ENCODE measurements at places on chromosomes 1 and 21.

DNA sequence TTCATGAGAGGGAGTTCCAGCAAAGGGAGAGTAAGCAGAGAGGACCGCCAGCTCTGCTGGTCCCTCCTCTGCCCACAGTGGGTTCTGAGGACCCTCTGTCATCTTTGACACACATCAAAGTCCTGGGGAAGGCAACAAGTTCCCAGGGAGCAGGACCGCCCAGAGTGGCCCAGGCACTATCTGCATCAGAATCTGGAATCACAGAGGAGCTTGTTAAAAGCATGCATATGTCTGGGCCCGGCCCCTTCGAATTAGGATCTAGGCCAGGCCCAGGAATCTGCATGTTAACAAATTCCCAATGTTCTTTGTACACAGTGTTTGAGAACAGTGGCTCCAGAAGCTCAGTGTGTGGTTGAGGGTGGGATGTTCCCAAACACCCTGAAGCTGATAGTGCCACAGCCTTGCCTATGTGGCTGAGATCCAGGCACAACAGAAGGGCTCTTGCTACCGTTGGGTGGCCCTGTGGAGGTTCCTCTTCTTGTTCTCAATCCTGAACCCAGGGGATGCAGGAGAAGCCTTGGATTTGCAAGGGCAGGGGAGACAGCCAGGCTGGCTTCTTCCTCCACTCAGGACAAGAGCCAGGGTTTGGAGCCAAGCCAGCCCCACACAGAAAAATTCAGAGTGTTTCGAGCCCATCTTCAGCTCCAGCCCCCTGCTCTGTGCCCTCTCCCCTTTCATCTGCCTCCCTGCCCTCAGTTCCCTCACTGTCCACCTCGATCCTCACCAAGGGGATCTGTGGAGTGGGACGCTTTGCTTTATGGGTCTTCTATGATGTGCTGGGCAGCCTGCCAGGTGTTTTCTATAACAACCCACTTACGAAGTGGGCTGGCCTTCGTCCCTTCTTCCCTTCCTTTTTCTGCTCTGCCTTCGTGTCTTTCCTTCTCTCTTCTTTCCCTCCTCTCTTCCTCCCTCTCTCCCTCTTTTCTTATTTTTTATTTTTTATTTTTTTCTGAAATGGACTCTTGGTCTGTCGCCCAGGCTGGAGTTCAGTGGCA, 129.0 kb upstream of the TMPRSS2 start:
- DNase-seq = no peak

DNA sequence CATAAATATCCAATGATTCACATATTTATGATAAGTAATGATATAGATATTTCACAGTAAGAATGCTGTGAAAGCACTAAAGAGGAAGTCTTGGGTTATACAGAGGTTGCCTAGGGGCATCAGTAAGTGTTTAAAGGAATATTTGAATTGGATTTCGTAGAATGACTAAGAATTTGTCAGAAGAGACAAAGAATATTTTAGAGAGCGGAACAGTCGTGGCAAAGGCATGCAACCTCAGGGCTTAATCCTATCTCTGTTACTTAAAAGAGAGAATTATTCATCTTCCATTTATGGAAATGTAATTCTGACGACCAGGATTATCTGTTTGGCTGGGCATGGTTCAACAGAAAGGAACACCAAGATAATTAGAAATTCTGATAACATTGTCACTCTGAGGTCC, 171.9 kb upstream of the NR5A2 start:
- no peak for DNase-seq

DNA sequence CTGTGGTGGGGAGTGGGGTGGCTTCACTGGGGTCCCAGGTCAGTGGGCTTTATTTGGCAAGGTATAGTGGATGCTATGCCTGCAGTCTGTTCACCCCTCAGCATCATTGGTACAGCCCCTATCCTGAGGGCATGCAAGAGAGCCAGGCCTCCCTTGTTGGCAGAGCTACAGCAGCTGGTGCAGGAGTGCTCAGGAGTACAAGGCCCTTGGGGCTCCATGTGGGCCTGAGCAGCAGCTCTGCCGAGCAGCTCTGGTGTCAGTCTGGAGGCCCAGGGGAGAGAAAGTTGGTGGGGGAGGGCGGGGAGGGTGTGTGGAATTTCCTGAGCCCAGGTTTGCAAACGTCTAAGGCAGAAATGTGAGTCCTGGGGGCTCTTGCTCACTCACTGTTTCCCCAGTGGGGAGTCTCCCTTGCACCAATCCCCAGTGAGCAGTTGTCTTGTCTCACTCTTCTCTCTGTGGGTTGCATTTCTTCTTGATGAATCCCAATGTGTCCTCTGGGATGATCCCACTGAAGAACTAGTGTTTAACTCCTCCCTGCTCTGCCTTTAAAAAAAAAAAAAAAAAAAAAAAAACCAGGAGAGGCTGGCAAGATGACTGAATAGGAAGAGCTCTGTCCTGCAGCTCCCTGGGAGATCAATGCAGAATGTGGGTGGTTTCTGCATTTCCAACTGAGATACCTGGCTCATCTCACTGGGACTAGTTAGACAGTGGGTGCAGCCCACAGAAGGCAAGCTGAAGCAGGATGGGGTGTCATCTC, 39.5 kb upstream of the CYP4X1 start:
- DNase-seq = no peak

DNA sequence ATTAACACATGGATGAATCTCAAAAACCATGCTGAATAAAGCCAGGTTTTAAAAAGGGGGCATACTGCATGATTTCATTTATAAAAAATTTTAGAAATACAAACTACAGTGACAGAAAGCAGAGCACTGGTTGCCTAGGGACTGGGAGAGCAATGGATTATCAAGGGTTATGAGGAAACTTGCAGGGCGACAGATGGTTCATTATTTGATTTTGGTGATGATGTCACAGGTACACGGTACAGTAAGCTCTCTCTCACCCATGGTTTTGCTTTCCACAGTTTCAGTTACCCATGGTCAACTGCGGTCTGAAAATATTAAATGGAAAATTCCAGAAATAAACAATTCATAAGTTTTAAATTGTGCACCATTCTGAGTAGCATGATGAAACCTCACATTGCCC, 14.1 kb downstream of the VAMP4 start:
- no peak for DNase-seq

DNA sequence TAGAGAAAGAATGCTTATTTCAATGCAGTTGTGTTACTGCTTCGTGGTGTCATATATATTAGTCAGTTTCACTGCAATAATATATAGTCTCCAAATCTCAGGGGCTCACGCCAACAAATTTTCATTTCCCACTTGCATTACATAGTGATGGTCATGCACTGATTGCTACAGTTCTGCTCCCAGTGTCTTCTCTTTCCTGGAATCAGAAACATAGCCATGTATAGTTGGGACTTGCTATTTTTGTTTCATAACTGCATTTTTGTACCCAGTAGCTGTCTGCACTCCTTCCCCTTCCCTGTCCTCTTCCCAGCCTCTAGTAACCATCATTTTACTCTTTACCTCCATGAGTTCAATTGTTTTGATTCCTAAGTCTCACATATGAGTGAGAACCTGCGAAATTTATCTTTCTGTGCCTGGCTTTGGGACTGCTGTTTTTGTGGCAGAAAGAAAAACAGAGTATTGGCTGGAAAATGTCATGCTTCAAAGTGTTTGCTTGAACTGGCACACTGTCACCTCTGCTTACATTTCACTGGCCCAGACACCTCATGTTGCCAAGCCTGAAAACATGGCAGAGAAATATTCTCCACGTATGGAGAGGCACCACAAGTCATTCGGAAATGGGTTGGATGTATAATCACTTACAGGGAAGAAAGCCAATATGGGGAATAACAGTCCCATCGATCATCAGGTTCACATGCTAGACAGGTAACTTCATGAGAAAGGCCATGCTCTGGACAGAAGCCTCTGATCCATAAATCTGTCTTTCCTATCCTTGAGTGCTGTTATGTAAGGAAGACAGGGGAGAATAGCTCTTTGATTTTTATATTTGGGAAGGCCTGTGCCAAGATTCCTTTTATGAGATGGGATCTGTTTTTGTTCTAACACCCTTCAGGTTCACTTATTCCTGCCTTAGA, 60.4 kb upstream of the BACH1 start:
- DNase-seq = no peak

GRCh38 chr1:9129266-9130041, 552 bp upstream of the GPR157 start:
- DNase-seq = peak; percentile 69

DNA sequence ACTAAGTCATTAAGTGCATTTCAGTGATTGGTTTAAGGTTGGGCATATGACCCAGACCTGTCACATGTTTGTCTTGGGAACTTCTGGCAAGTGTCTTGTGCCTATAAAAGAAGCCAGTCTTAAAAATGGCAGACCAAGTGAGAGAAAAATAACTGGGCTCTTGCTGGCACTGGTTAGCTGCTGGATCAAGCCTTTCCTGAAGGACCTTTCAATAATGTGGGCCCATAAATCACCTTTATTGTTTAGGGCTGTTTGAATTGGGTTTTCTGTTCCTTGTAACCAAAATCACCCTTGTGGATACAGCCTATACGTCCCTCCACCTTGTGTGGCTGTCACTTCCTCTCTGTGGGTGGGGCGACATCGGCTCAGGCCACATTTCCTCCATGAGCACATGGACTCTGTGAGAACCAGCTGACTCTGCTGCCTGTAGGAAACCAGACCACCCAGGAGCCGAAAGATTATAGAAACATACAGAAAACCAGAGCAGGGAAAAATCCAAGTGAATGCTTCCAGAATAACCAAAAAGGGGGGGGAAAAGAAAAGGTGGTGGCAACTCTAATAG, 25.6 kb upstream of the WNT4 start:
- DNase-seq = no peak

DNA sequence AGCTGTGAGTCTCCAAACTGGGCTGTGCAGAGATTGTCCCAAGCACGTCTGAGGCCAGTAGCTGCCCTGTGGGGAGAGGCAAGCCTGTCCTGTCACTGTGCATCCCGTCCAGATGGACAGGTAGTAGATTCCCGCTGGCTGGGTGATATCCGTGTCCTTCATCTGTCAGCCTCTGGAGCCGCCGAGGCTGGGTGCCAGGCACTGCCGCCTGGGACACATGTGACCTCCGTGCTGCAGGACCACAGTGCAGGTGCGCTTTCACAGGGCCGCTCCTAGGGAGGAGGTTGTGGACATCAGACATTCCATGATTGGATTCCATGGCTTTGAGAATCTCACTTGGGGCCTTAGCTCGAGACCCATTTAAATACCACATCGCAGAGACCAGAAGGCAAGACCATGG, 4.7 kb downstream of the PDXK start:
- no peak for DNase-seq

DNA sequence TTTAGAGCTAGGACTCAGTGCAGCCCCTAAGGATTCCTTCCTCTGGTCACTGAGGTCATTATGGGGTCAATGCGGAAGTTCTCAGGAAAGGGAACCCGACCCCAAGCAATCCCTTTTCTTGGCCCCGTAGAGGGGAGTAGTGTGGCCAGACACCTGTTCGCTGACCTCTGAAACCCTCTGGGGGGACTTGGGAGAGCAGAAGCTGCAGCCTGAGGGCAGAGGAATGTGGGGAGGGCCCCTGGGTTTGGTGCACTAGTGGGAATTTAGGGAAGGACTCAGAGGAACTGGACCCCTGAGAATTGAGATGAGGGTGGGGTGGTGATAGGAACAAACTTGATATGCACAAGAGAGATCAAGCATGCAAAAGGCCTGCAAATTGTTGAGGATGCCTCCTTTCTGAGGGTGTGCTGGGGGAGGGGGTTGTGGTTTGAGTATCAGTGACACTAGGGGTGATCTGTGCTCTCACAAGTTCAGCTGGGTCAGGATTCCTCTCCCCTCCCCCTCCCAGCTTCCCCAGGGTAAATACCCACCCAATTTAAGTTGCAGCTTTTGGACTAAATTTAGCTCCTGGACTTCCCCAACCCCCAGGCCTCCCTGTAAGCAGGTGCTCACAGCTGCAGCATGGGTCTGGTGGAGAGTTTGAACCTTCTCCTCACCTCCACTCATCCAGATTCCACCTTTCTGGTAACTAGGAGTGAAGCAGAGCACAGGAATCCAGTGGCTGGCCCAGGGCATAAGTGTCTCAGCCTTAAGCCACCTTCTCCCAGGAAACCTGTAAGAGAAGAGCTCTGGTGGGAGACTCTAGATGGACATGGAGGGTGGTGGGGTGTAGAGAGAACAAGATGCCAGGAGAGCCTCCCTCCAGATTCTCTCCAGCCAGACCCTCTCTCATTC, 13.5 kb downstream of the ADAMTSL4 start:
- DNase-seq = peak; percentile 100

GRCh38 chr1:105641407-105641806, 1415.1 kb upstream of the PRMT6 start:
- no peak for DNase-seq

- no peak for DNase-seq
Observed at GRCh38 chr21:35381743-35382310, 332.7 kb upstream of the RUNX1 start.

DNA sequence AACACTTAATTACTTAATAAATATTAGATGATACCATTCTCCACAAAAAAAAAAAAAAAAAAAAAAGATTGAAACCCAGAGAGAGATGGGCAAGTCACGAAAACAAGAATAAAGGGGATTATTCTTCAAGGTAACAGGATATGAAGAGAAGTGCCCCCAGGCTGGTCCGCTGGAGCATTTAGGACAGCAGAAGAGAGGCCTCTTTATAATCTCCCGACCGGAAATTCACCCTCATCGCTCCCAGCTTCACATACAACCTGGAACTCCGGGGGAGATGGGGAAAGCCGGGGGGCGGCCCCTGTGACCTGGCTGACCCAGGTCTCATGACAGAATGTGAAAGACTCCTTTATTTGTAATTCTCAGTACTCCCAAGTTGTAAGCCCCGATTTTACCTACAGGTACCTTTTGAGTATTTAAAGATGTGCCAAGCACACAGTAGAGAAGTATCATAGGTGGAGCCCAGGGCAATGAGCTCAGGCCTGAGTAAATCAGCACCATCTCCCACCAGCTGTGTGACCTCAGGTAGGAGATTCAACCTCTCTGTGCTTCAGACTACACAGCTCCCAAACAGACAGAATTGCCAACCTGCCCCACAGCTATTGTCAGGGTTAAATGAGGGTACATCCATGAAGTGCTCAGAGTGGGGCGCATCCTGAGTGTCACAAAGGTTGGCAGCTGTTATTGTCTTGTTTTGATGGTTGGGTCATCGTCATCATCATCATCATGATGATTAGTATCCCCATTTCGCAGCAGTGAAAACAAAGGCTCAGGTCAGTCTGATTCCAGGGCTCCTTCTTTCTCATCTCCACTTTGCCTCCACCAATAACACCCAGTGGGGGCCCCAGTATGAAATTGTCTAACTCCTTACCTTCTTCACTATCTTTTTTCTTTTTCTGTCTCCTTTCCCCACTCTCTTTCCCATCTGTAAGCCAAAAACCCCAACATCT, 148.4 kb downstream of the PSMG1 start:
- DNase-seq = no peak

- DNase-seq = no peak
Observed at GRCh38 chr1:50279622-50280330, 143.5 kb downstream of the DMRTA2 start.

GRCh38 chr1:234583755-234584419, 26.1 kb downstream of the IRF2BP2 start:
- no peak for DNase-seq

DNA sequence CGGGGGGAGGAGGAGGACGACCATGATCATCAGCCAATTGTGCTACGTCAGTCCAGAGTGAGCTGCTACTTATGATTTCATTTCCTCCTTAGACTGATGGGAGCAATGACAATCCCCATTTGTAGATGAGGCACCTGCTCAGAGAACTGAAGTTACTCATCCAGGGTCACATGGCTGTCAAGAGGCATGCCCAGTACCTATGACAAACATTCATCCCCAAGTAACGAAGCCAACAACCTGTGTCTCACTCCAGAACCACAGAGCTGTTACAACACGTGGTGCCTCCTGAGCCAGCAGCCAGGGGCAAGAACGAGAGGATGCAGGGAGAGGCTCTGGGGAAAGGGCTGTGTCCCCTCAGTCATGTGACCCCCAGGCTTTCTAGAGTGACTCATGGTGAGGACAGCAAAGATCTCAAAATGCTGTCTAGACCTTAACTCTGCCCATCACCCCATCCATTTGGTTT, 93.6 kb downstream of the SIM2 start:
- no peak for DNase-seq
